T-helper 2 cell treated with Interferon-gamma antibody and Interleukin-4, amounts not matched to agents 5 μg/mL and 100 μg/mL, for 36 hours (primary cell): ENCODE measurements at places on chromosomes 12 and 14.

DNA sequence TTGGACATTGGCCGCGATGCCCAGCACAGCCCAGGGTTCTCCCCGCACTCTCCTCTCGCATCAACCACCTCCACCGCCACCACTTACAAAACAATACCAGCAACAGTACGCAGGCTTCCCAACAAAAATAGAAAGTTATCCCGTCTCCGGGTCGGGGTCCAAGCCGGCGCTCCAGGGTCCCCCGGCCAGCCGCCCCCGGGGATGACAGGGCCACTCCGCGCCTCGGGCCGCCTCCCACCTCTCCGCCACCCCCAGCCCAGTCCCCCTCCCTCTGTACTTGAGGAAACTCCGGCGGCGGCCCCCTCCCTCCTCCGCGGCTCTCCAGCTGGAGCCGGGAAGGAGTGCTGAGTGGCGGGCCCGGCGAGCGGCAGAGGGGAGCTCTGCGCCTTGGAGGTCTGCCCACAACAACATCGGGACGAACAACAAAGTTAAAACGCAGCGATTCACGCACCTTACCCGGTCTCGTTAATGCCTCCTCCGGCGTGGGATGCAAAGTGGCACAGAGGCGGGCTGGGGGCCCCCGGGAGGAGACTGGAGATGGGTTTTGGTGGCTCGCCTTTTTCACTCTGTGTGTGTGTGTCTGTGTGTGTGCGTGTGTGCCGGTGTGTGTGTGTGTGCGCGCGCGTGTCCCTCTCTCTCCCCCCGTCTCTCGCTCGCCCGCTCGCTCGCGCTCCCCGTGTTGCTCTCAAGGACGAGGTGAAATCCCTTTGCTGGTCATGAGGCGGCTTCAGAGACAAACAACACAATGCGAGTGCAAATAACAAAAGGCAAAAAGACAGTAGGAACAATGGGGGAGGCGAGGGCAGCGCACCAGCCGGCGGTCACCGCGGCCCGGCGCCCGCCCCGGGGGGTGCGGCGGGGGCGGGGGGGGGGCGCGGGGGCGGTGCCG lies 386.8 kb downstream of the BCAT1 start:
- H3K4me1 ChIP-seq, result peaks cover 16% of the 10 kb centered on the region
- H3K36me3 ChIP-seq, result no peaks in the 10 kb centered on the region
- DNase-seq, result no peak
- peak overlapping the region; percentile 80 for H3K4me3 ChIP-seq
- no peak overlapping the region for H3K27ac ChIP-seq
- peaks cover 63% of the 10 kb centered on the region for H3K27me3 ChIP-seq

DNA sequence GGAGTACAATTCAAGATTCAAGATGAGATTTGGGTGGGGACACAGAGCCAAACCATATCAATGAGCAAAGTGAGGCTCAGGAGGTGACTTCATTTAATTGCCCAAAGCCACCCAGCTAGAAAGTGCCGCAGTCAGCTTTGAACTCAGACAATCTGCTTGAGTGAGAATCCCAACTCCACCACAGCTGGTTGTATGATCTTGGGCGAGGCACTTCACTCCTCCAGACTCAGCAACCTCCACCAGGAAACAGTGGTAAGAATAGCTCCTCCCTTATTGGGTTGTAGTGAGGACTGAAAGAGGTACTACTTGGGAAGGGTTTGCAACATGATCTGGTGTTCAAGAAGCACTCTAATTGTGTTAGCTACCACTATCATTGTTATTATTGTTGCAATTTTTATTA lies 129.2 kb upstream of the RFLNA start:
- no peak overlapping the region for H3K4me3 ChIP-seq
- H3K27ac ChIP-seq, result no peak overlapping the region
- H3K36me3 ChIP-seq, result no peaks in the 10 kb centered on the region
- no peaks in the 10 kb centered on the region for H3K27me3 ChIP-seq

DNA sequence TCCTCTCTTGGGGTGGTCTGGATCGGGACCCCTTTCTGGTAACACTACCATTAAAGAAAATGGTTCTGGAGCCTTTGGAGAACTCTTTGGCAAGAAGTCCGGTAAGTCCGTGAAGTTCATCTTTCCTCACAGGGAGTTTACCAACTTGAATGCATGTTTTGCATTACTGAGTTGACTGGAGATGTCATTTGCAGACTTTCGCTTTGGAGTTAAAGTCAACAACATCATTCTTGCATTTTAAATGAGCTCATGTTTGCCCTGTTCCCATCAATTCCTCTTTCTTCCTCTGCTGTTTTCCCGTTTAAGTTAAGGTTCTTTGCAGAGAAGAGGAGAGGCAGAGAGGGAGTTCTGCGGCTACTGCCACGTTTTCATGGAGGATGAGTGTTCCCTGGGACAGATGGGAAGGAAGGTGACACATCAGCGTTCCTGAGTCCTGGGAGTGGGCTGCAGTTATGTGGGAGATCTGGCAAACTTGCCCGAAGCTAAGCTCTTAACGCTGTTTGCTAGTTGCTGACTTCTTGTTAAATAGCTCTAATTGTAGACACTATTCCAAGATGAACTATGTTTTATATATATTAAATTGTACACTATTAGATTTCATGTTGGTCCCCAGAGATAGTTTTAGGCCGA lies 18.8 kb upstream of the PRICKLE1 start:
- no peak overlapping the region for H3K27ac ChIP-seq
- no peak overlapping the region for H3K4me3 ChIP-seq
- H3K36me3 ChIP-seq, result no peaks in the 10 kb centered on the region
- DNase-seq, result no peak
- no peaks in the 10 kb centered on the region for H3K27me3 ChIP-seq

GRCh38 chr12:113945174-113946173 lies 20.7 kb downstream of the RBM19 start:
- no peaks in the 10 kb centered on the region for H3K4me1 ChIP-seq
- H3K27ac ChIP-seq, result no peak overlapping the region
- peaks cover 36% of the 10 kb centered on the region for H3K36me3 ChIP-seq
- H3K4me3 ChIP-seq, result no peak overlapping the region
- DNase-seq, result no peak

DNA sequence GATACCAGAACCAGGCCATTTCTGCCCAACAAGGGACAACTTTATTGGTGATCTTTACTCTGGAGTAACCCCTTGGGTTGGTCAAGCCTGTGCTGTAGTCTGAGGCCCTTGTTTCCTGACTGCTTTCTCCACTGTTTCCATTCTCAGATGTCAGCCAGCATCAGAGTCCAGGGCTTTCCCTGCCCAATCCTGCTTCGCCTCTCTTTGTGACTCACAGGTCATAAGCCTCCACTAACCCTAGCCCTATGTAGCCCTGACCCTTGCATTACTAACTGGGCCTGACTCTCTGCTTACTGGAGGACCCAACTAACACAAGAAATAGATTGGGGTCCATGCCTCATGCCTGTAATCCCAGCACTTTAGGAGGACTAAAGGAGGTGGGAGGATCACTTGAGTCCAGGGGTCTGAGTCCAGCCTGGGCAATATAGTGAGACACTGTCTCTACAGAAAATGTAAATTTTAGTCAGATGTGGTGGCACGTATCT lies 8.6 kb upstream of the SNRNP35 start:
- H3K27ac ChIP-seq, result peak overlapping the region; percentile 66
- no peaks in the 10 kb centered on the region for H3K27me3 ChIP-seq
- peaks cover 19% of the 10 kb centered on the region for H3K4me1 ChIP-seq
- peak overlapping the region; percentile 21 for H3K4me3 ChIP-seq

GRCh38 chr14:64200170-64200569 lies 94.0 kb downstream of the ESR2 start:
- no peak overlapping the region for H3K4me3 ChIP-seq
- H3K27me3 ChIP-seq, result no peaks in the 10 kb centered on the region
- H3K36me3 ChIP-seq, result peaks cover 3% of the 10 kb centered on the region
- no peak for DNase-seq

GRCh38 chr12:19539836-19540235 lies 100.5 kb downstream of the AEBP2 start:
- peaks cover 8% of the 10 kb centered on the region for H3K4me1 ChIP-seq
- no peaks in the 10 kb centered on the region for H3K27me3 ChIP-seq
- peaks cover 13% of the 10 kb centered on the region for H3K36me3 ChIP-seq
- DNase-seq, result no peak
- no peak overlapping the region for H3K27ac ChIP-seq

DNA sequence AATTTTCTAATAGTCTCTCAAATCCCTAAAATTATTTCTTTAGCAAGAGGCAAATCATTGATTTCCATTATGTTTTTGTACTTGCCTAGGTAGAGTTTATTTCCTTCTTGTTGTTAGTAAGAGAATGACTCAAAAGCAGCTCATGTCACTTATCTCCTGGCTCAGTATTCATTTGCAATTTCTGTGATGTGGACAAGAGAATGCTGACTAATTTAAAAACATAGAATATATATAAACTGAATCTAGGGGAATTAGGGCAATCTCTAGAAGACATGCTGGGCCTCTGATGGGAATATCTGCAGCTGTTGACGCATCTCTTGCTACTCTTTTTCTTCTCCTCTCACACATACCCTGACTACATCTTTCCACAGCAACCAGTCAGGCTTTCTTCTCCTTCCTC lies 130.8 kb upstream of the PRKD1 start:
- DNase-seq, result no peak
- no peak overlapping the region for H3K27ac ChIP-seq
- H3K4me3 ChIP-seq, result no peak overlapping the region
- H3K36me3 ChIP-seq, result no peaks in the 10 kb centered on the region

GRCh38 chr12:45666816-45667215 lies 62.7 kb upstream of the ARID2 start:
- H3K4me3 ChIP-seq, result no peak overlapping the region
- no peak overlapping the region for H3K27ac ChIP-seq
- peaks cover 51% of the 10 kb centered on the region for H3K27me3 ChIP-seq
- DNase-seq, result no peak
- peaks cover 47% of the 10 kb centered on the region for H3K4me1 ChIP-seq

GRCh38 chr14:32606301-32606700 lies 277.2 kb downstream of the AKAP6 start:
- no peak for DNase-seq
- H3K36me3 ChIP-seq, result no peaks in the 10 kb centered on the region
- no peaks in the 10 kb centered on the region for H3K27me3 ChIP-seq
- H3K27ac ChIP-seq, result no peak overlapping the region
- H3K4me1 ChIP-seq, result no peaks in the 10 kb centered on the region
- H3K4me3 ChIP-seq, result no peak overlapping the region

GRCh38 chr12:115370207-115370606 lies 686.2 kb upstream of the TBX3 start:
- no peak for DNase-seq
- H3K4me3 ChIP-seq, result no peak overlapping the region
- no peaks in the 10 kb centered on the region for H3K36me3 ChIP-seq

DNA sequence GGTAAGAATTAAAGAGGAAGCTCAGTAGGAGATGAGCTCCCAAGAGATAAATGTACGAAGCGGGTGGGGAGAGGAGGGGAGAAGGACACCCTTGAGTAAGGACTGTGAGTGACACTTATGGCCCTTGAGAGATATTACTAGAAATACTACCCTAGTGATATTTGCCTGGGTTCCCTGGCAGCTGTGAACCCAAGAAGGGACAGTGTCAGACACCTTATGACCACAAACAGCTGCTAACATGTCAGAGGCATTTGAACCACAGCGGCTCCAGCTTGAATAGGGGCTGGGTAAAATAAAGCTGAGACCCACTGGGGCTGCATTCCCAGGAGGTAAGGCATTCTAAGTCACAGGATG lies 19.6 kb upstream of the SLC6A12 start:
- H3K36me3 ChIP-seq, result no peaks in the 10 kb centered on the region
- H3K4me3 ChIP-seq, result no peak overlapping the region
- no peak overlapping the region for H3K27ac ChIP-seq
- no peaks in the 10 kb centered on the region for H3K27me3 ChIP-seq
- DNase-seq, result no peak
- no peaks in the 10 kb centered on the region for H3K4me1 ChIP-seq

- no peak overlapping the region for H3K27ac ChIP-seq
- no peaks in the 10 kb centered on the region for H3K4me1 ChIP-seq
- H3K36me3 ChIP-seq, result no peaks in the 10 kb centered on the region
- no peak for DNase-seq
- no peak overlapping the region for H3K4me3 ChIP-seq
Observed at GRCh38 chr14:56085471-56085870, 32.7 kb upstream of the PELI2 start.

GRCh38 chr14:75967866-75968265 lies 13.9 kb downstream of the TGFB3 start:
- H3K27me3 ChIP-seq, result no peaks in the 10 kb centered on the region
- DNase-seq, result no peak
- H3K4me3 ChIP-seq, result no peak overlapping the region
- no peak overlapping the region for H3K27ac ChIP-seq
- no peaks in the 10 kb centered on the region for H3K36me3 ChIP-seq

DNA sequence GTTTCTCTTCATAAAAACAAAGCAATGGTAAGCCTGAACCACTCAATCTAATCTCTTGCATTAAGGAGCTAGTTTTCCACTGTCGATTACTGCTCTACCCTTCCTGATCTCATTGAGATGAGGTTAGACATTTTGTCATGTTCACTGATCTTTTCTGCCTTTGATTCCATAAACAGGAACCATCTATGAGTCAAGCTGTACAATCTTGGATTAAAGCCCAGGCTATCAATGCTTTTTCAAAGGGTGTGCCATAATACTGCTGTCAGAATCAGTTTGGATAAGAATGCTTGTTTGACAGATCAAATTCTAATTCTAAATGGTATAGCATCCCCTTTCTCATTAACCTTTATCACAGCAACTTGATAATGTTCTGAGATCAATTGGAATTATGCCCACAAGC lies 16.1 kb downstream of the GRIP1 start:
- peaks cover 3% of the 10 kb centered on the region for H3K27me3 ChIP-seq
- H3K4me3 ChIP-seq, result no peak overlapping the region
- H3K4me1 ChIP-seq, result no peaks in the 10 kb centered on the region
- DNase-seq, result no peak

- H3K4me1 ChIP-seq, result peaks cover 39% of the 10 kb centered on the region
- no peaks in the 10 kb centered on the region for H3K36me3 ChIP-seq
- peaks cover 3% of the 10 kb centered on the region for H3K27me3 ChIP-seq
- DNase-seq, result peak; percentile 19
Observed at GRCh38 chr12:53102883-53103807, at the start of gene SOAT2. TSS of gene SOAT2 (plus strand) at chr12:53103486. CDS start at chr12:53103578, 92 bp downstream.

GRCh38 chr12:22262309-22262708 lies 72.2 kb downstream of the ST8SIA1 start:
- H3K4me3 ChIP-seq, result no peak overlapping the region
- no peak for DNase-seq
- H3K27ac ChIP-seq, result no peak overlapping the region

- no peaks in the 10 kb centered on the region for H3K27me3 ChIP-seq
- no peak overlapping the region for H3K4me3 ChIP-seq
- H3K27ac ChIP-seq, result no peak overlapping the region
- DNase-seq, result no peak
Observed at GRCh38 chr12:91483471-91483985, 300.9 kb upstream of the DCN start.

DNA sequence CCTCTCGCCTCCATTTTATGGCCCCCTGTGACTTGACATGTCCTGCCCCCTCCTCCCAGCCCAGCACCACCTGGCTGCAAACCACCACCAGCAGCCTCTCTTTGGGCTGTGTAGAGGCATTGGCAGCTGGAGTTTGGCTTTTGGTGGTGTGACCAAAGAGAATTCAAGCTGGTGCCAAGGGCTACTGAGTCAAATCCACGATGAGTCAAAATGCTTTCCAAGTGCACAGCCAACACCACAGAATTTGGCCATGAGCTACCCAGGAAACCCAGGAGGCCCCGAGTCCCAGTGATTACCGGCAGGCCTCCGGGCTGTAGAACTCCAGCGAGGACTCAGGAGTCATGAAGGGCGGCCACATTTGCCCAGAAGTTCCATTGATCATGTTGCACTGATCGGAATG lies 53.8 kb downstream of the SCARB1 start:
- no peak for DNase-seq
- no peaks in the 10 kb centered on the region for H3K27me3 ChIP-seq
- no peak overlapping the region for H3K4me3 ChIP-seq
- H3K27ac ChIP-seq, result no peak overlapping the region
